Skeletal muscle tissue (tissue), 5 donors: ENCODE measurements at places on chromosomes 2 and 18. TPM values are rescaled to one million over a fixed set of nuclear protein-coding genes. Genes with fewer than 3 reads are reported as not detected.

The ELOA2 gene
- total RNA-seq = not detected

The PAX3 gene
- 0.52 TPM for total RNA-seq

The BBS5 gene
- total RNA-seq = 8.4 TPM

The SKA1 gene
- total RNA-seq = 2.6 TPM

The LRRFIP1 gene
- total RNA-seq = 65.8 TPM

The GAL3ST2 gene
- total RNA-seq = not detected

The DSEL gene
- total RNA-seq = 15.7 TPM

The NEUROD1 gene
- not detected for total RNA-seq

The G6PC2 gene
- 1.0 TPM for total RNA-seq

The SERPINB12 gene
- total RNA-seq = not detected
